ENCODE measurements at places on chromosomes 6 and 20.

GRCh38 chr20:38207621-38208020 is 42.6 kb upstream of the TGM2 start:
- DNase-seq, result no peak

DNA sequence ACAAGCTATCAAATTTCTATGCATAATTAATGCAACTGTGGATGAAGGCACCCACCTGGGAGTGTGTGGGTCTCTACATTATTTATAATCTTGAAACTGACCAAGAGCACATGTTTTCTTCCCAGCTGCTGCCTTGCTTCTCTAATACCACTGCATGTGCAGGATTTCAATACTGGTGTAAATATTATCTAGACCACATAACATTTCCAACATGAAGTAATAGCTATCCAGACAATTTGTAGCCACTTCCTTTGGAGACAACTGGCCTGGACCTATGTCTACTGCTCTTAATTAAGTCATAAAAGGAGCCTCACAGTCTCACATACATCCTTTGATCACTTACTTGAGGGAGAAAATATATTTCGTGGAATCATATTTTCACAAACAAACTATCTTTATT is 180.7 kb downstream of the HIVEP2 start:
- DNase-seq, result no peak

DNA sequence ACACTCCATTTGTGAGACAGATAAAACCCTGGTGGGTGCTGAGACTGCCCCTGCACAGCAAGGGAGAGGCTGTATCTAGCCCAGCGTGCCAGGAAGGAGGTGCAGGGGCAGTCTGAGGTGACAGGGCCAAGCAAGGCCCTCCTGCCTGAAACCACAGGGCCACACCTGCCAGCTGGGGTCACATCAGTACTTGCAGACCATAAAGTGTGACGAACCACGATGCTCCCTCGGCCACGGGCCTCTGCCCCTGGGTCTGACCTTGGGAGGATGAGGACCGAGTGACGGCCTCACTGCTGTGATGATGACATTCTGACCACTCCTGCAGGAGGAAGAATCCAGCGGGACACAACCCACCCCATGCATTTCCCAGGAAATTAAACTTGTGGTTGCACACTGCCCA is 75.1 kb downstream of the NINL start:
- no peak for DNase-seq

DNA sequence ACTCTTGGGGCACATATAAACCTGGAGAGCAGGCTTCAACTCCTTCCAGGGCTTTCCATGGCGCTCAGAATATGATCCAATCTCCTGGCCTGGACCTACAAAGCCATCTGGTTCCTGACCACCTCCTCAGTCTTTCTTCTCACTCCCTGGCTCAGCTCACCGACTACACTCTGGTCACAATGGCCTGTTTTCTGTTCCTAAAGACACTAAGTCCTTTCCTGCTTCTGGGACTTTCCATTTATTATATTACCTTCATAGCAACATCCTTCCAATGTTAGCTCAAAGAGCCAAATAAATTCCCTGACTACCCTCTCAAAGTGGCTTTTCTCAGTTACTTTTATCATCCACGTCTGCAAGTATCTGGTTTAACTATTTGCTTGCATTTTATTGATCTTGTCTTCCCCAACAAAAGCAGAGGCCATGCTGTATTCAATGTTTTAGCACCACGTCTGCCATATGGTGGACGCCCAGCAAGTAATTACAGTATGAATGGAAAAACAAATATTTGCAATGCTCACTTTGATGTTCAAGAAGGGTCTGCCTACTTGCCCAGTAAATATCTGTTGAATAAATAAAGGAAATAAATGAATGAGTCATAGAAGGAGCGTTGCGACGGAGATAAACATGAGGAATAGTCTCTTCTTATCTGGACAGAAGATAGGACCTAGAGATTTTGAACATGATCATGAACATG is 328.4 kb downstream of the ESR1 start:
- DNase-seq, result no peak

DNA sequence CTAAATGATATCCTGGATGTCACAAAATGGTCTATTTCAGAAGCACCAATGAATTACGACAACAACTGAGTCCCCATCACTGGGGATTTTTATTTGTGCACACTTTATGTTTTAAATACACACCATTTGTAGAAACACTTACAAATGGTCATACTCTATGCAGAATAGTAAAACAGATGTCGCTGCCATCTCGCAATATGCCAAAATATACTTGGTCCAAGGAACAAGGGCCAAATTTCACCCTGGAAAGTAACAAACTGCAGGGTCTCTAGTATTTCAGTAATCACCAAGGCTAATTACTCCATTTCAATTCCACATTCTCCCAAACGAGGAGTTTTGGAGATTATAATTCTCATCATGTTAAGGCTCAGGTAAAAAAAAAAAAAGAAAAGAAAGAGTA is 215.2 kb downstream of the LMBRD1 start:
- no peak for DNase-seq

GRCh38 chr6:52065621-52066020 is 21.8 kb downstream of the PKHD1 start:
- DNase-seq, result no peak

DNA sequence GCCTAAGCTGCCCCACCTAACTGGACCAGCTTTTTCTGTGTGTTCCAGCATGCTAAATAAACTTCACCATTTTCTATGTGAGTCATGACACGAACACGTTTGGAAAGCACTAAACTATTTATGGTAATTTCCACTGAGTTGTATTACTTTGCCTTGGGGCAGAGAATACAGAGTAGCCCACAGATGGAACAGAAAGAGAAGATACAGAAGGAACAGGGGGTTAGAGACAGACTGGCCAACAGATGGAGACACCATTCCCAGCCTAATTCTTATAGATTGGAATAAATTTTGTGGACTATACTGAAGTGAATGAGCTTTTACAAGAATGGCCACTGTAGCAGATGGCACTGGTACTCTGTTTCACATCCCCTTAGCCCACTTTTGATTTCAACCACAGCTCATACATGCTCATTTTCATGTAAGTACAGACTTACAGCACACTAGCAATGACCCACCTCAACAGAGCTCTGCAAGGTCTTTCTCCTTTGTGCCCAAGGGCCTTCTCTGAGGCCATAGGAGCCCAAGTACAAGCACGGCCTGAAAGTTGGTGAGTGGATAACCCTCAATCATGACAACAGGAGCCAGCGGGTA is 13.1 kb upstream of the NT5DC1 start:
- DNase-seq, result no peak

DNA sequence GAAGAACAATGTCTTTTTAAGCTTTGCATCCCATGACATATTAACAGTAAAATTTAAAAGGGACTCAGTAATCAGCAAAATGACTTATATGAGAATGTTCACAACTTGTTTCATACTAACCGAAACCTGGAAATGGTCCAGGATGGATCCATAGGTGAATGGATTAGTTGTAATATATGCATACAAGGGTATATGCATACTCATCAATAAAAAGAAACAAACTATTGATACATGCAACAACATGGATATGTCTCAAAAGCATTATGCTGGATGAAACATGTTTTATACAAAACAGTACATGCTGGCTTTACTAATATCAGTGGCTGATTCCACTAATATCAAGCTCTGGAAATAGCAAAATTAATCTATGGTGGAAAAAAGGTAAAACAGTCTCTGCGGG is 108.5 kb upstream of the HIVEP1 start:
- DNase-seq, result no peak

GRCh38 chr6:32589596-32590449 is at the start of gene HLA-DRB1:
Gene HLA-DRB1 (minus strand): TSS chr6:32589848. CDS start chr6:32589742, 106 bp downstream.
- DNase-seq, result no peak

GRCh38 chr20:23217023-23217422 is 130.9 kb upstream of the CD93 start:
- DNase-seq, result no peak

- no peak for DNase-seq
These were observed 100.8 kb downstream of the BFSP1 start for GRCh38 chr20:17430125-17430950.

- no peak for DNase-seq
These were observed 123.2 kb upstream of the RIPOR2 start for GRCh38 chr6:25058941-25059340.

DNA sequence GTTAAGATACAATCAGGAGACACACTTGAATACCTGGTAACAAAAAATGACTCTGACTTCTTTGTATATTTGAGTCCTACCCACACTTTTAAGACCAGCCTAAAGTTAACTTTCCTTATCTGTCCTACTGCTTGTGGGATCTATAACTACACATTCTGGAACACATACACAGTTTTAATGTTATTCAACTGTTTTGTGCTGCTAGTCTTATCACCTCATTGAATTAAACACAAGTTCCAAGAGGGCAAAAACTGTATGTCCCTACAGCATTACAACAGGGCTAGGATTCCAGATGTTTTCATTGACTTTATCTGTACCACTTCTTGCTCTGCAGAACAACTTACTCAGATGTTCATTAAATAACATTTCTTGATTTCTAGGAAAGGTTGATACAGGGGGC is 2.8 kb downstream of the HMGN3 start:
- DNase-seq, result no peak

- no peak for DNase-seq
These were observed 35.0 kb upstream of the PNRC1 start for GRCh38 chr6:89045576-89045975.

DNA sequence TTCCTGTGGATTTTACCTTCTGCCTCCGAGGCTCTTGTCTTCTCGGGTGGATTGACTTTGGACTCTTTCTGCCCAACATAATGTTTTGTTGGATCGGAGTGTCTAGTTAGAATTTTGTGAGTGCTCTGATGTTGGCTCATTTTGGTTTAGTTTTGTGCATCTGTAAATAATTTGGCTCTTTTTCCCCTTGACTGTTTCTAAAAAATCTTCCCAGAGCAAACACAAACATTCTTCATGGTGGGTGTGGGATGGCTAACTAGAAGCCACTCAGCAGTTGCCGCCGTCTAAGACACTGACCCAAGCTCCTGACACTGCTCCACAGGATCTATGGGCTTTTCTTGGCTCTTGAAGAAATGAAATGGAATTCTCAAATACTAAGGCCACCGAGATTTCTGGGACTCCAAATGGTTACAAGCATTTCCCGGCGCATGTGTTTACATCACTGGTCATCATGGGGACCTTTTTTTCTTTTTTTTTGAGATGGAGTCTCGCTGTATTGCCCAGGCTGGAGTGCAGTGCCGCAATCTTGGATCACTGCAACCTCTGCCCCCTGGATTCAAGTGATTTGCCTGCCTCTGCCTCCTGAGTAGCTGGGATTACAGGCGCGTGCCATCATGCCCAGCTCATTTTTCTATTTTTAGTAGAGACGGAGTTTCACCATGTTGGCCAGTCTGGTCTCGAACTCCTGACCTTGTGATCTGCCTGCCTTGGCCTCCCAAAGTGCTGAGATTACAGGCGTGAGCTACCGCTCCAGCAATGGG is 92.0 kb upstream of the FRMD1 start:
- no peak for DNase-seq

DNA sequence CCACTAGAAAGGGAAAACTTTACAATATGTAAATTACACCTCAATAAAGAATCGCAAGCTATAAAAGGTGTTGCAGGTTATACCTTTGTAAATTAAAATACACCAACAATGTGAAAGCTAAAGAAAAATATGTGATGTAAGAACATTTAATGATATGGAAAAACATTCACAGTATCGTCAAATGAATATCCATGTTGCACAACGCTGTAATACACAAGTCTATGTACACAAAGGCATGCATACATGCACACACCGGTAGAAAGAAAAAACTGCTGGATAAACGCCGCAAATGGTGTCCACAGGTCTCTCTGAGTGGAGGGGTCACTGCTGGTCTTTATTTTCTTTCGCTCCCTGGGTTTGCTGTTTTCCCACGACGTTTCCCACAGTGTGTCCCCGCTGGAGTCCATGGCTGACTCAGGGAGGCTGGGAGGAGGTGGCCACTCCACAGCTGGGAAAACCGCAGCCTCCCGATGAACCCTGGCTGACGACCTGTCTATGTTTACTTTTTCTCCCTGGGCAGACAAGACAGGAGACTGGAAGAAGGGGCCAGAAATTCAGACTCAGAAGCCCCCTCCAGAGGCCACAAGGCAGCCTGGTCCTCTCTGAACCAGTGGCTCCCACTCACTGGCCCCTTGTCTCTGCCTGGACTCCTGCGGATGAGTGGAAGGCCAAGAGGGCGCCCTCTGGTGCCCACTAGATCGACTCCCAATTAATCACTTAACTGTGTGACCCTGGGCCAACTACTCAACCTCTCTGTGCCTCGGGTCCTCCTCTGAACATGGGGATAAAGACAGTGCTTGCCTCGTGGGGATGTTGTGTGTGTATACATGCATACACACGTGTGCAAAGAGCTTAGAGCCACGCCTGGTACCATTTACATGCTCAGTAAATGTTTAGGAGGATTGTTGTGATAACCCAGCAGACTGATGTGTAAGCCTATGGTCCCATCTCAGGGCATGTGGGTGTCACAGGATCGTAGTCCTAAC is 12.8 kb upstream of the BPI start:
- no peak for DNase-seq

- no peak for DNase-seq
These were observed 43.7 kb upstream of the HFE start for GRCh38 chr6:26043384-26044139.

DNA sequence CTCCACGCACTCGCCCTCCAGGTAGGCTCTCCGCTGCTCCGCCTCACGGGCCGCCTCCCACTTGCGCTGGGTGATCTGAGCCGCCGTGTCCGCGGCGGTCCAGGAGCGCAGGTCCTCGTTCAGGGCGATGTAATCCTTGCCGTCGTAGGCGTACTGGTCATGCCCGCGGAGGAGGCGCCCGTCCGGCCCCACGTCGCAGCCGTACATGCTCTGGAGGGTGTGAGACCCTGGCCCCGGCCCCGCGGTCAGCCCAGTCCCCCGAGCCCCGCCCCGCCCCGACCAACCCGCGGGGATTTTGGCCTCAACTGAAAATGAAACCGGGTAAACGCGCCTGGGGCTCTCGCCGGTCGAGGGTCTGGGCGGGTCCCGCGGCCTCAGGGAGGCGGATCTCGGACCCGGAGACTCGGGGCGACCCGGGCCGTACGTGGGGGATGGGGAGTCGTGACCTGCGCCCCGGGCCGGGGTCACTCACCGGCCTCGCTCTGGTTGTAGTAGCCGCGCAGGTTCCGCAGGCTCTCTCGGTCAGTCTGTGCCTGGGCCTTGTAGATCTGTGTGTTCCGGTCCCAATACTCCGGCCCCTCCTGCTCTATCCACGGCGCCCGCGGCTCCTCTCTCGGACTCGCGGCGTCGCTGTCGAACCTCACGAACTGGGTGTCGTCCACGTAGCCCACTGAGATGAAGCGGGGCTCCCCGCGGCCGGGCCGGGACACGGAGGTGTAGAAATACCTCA is 598 bp downstream of the HLA-B start:
- no peak for DNase-seq

GRCh38 chr20:11429889-11430519 is 487.7 kb upstream of the BTBD3 start:
- no peak for DNase-seq

DNA sequence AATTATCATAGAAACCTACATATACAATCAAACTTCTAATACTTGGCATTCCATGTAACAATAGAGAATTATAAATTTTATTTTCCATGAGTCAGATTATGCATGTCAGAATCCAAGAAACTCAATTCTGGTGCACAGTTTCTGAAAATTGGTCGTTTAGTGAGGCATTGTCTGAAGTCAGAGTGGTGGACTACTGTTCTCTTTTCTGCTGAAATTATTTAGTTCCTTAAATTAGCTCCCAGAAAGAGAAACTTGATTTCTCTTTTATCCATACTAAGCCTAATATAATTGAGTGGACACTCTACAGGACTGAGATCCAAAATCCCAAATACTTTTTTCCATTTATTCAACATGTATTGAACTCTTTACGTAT is 265.5 kb downstream of the ALDH8A1 start:
- DNase-seq, result no peak

- DNase-seq, result no peak
These were observed 162.3 kb downstream of the PAX1 start for GRCh38 chr20:21867811-21868210.

Data from stimulated activated CD8-positive, alpha-beta memory T cell treated with anti-CD3 and anti-CD28 coated beads, Interleukin-15, amount 100 ng/mL, for 4 hours (primary cell).